ENCODE measurements at places on chromosomes 12 and 14.

DNA sequence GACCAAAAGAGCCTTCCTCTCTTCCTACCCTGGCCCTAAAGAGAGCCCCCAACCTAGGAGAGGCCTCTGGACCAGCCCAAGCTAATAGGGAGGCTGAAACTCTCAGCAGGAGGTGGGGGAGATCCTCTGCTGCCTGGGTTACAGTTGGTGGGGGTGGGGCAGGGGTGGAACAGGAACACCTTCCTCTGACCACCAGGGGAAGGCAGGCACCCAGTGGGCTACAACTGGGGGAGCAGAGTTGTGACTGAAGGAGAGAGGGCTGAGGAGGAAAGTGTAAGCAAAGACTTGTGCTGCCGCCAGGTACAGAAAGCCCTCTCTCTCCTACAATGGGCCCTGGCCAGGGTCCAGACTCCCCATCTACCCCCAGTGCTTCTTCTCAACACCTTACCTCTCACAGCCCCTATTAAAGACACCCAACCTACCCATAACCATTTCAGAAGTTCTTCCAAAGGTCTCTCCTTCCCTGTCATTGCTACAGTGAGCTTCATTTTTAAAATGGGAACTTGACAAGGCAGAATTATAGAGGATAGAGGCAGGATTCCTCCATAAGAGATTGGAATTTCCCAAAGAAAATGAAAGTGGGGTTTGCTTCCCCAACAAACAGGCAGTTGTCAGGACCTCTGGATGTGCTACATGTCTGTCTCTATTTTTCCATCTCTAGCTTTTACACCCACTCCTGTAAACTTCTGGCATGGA is 1.4 kb downstream of the MYO1A start:
- DNase-seq = no peak

- DNase-seq = no peak
Observed at GRCh38 chr14:77206877-77207389, 25.3 kb downstream of the TMEM63C start.

DNA sequence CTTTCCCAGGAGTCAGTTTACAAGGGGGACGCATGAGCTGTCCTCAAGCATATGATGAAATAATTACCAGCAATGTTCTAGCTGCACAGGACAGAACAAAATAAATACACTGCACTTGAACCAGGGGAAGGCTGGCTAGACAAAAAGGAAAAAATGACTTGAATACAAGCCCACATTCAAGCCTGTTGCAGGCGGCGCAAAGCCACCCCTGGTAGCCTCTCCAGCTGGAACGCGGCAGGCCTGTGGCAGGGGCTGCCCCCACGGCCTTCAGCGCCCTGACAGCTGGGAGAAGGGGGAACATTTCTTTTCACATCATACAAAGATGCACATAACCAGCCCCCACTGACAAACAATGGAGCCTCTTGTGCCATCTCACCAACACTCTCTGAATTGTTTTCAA is 57.1 kb downstream of the TRAFD1 start:
- DNase-seq = no peak

- no peak for DNase-seq
Observed at GRCh38 chr14:43249116-43249515, 1258.0 kb downstream of the FSCB start.

DNA sequence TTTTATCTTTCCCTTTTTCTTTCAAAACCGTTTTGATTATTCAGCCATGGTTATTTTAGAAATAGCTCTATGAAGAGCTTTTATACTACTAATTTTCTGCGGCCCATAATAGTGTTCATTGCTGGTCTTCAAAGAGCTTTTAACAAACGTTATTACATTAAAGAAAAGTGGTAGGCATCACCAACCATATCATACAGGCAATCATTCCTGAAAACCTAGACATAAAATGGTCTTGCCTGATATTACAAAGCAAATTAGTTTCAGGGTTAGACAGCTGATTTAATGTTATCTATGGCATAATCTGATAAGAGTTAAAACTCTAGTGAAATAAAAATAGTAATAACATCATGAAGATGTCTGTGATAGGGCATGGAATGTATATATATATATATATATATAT is 89.7 kb upstream of the CNTN1 start:
- no peak for DNase-seq

DNA sequence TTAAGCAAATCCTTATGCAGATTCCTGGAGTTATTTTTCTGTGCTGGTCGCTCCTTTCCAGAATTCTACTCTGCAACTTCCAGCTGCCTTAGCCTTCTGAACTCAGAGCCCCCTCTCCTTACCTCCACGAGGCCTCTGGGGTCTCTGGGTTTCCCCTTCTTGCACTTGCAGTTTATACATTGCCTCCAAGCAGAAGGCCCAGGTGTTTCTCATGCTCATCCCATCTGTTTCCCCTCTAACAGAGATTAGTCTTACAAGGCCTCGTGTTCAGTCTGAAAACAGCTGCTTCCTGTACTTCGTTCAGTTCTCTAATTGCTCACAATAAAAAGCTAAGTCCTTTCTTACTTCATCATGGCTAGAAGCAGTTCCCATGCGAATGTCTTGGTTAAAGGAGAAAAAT is 134.4 kb upstream of the FGD4 start:
- DNase-seq = no peak

DNA sequence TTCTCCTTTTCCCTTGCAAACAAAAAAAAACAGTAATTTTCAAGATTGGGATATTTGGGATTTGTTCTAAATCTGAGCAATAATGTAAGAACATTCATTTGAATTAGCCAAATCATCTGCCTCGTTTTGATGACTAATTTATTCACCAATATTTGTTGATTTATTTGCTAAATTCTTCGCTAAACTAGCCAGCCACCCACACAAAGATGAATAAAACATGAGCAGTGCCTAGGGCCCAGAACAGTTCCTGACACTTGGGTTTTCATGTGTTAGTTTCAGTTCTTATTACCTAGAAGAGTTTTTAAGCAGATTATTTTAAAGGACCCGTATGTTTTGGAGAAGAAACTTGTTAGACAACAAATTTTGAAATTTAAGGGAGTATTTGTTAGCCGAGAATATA is 1.4 kb downstream of the ETNK1 start:
- no peak for DNase-seq

- DNase-seq = no peak
Observed at GRCh38 chr12:76855271-76855670, 23.5 kb downstream of the CSRP2 start.

- peak; percentile 47 for DNase-seq
Observed at GRCh38 chr12:123983822-123984485, 10.9 kb downstream of the ZNF664 start.

DNA sequence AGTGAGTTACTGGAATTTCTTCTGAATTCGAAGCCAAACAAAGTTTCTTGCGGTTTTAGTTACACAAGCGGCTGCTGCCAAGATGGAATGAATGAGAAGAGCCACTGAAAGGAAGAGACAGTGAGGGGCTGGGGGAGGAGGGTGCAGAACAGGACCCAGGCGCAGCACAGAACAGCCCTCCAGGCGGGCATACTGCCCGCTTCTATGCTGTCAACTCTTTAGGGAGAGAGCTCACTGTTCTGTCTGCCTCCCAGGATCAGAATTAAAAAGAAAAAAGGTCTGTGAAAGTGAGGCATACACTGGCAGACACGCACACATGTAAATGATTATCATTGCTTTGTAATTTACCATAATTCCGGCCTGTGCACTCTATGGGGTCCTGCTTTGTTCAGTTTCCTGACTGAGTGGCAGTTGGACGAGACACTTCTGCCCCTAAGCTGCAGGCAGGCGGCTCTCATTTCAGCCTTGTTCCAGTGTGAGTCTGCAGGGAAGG is 231.6 kb downstream of the CACNA1C start:
- DNase-seq = no peak

DNA sequence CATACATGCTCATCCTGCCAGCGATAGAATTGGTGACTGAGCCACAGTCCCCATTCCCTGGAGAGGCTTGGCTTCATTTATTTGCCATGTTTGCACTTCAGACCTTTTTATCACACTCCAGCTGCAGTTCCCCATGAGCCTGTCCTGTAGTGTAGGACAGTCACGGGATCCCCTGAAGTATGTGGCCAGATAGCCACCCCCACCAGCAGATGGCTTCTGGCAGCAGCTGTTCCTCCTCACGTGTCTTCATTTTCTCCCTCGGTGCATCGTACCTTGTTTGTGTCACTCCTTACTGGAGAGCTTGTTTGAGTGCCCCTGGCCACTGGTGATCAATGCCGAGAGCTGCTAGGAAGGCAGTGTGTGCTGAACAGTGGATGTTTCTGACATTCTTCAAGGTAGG is 40.2 kb downstream of the UBE3B start:
- DNase-seq = no peak

- no peak for DNase-seq
Observed at GRCh38 chr12:7151532-7151931, 21.4 kb downstream of the CLSTN3 start.

DNA sequence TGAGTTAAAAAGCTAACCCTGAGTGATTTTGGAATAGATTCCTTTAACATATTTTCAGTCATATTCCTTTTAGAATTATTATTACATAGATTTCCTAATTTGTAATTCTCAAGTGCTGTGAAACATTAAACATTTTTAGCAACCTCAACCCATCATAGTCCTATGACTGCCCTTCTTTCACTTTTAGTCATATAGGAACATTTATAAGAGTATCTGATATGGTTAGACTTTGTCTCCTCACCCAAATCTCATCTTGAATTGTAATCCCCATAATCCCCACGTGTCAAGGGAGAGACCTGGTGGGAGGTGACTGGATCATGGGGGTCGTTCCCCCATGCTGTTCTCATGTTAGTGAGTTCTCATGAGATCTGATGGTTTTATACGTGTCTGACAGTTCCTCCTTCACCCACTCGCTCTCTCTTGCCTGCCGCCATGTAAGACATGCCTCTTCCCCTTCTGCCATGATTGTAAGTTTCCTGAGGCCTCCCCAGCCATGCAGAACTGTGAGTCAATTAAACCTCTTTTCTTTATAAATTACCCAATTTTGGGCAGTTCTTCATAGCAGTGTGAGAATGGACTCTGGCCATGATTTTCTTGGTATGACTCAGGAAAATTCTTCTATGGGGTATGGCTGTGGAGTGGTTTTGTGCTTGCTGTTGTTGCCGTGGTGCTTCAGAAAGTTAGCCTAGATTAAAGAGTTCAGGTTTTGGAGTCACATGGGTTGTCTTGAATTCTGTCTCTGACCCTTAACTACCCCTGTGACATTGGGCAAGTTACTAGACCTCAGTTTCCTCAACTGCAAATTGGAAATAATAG is 83.9 kb downstream of the FUT8 start:
- DNase-seq = no peak

GRCh38 chr14:61183196-61183885 is 97.8 kb downstream of the TMEM30B start:
- DNase-seq = no peak

DNA sequence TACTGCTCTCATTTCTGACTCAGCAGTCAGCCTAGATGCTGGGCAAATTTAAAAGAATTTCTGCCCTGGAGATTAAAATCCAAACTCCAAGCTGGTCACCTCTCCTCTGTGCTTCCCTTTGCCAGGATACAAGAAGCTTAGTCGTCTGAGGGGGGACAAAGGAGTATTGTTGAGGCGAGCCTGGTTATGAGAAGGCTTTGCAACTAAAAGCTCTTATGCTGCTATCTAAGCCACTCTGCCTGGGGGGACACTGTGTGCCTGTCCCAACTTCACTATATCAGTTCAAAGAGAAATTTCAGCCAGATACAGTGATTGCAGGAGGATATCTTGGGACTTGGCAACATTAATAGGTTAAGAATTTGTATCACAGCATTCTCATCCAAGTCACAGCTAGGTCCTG is 10.8 kb upstream of the PLEKHH1 start:
- DNase-seq = no peak

- peak; percentile 18 for DNase-seq
Observed at GRCh38 chr12:118645219-118645618, 268.9 kb downstream of the SUDS3 start.

DNA sequence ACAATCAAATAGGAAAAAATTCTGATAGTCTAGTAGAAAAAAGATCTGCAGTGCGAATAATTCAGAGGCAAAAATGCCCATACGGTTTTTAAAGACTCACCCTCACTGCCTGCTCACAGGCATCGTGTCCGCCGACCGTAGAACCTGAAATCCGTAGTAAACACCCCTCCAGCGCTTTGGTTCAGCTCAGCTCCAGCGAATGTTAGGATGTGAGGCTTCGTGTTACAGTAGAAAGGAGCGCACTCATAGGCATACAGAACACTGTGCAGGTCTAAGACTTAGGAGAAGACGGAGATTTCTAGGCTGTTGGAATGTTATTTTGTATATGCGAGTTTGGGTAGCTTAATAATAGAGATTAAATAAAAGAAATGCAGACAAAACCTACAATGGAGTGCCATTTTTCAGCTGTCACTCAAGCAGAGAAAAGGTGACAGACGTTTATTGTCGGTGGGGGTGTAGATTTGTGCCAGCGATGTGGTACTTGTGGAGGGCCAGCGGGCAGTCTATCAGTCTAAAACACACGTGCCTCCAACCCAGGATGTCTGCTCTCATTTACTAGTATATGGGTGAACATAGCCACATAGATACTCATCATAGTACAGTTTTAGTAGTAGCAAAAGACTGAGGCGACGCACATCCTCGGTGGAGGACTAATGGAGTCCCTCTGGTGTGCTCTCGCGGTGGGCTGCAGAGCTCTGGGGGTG is 25.7 kb downstream of the SFSWAP start:
- no peak for DNase-seq

DNA sequence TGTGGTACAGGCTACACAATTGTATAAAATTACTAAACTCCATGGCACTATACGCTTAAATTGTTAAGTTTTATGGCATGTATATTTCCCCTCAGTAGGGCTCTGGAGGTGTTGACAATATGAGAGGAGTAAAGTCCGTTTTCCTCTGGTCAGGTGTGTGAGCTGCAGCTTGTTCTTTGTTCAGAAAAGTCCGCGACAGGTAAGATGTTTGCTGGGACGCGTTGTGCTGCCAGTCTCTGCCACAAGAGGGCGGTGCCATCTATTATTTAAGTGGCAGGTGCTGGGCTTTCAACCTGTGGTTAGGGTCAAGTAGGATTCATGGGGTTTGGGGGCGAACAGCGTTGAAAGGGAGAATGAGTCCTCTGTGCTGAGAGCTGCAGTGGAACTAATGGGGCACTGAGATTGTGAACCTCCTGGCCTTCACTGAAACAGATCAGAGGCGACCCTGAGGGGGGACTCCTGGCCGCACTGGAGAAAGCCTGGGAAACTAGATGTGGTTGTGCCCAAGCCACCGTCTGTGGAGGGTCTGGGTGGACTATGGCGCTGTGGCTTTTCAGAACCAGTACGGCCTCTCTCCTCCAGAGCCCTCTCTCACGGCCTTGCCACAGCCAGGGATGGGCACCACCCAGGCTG is 179.0 kb downstream of the SLC15A4 start:
- peak; percentile 70 for DNase-seq

GRCh38 chr14:52730709-52731111 is 744 bp downstream of the STYX start:
- peak; percentile 42 for DNase-seq

DNA sequence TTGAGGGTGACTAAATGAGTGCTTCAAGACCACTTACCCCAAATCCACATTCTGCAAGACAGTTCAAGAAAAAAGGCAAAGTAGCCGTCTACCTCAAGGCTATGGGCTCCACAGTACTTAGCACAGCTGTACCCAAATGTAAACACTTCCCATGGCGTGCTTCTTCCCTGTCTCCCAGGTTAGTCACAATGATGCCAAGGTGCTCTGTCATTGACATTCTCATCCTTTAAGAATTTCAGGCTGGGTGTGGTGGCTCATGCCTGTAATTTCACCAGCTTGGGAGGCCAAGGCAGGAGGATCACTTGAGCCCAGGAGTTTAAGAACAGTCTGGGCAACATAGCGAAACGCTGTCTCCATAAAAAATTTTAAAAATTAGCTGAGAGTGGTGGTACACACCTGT is 51.2 kb upstream of the CERS5 start:
- DNase-seq = no peak

GRCh38 chr14:75522224-75522982 is at the start of gene BATF:
Gene BATF (plus strand): TSS chr14:75522469. CDS start chr14:75522683, 214 bp downstream.
- DNase-seq = peak; percentile 56

- no peak for DNase-seq
Observed at GRCh38 chr12:89217472-89217871, 134.8 kb downstream of the DUSP6 start.
